ENCODE measurements at places on chromosomes 3 and 15. TPM values are rescaled to one million over a fixed set of nuclear protein-coding genes. Genes with fewer than 3 reads are reported as not detected.

GRCh38 chr3:178526291-178526690 is 9.9 kb upstream of the KCNMB2 start:
- DNase-seq: no peak

DNA sequence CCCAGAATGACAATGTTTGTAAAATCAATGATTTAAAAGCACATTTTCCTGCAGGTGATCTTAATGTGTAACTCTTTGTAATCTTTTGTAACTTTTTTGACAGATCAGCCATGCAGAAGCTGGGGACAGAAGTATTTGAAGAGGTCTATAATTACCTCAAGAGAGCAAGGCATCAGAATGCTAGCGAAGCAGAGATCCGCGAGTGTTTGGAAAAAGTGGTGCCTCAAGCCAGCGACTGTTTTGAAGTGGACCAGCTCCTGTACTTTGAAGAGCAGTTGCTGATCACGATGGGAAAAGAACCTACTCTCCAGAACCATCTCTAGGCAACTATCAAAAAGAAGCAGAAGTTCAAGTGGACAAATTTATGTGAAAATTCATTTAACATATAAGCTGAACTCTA is 32.1 kb upstream of the NUDT16 start:
- DNase-seq: no peak

GRCh38 chr3:177992993-177993970 is 543.0 kb upstream of the KCNMB2 start:
- DNase-seq: no peak

GRCh38 chr15:65059369-65059750 is 8.4 kb downstream of the RASL12 start:
- no peak for DNase-seq

GRCh38 chr3:141083226-141083625 is 32.1 kb downstream of the SPSB4 start:
- no peak for DNase-seq

The GOLGA8M gene
- total RNA-seq: 0.82 TPM

The STAG1 gene
- total RNA-seq: 92.5 TPM

The CELSR3 gene
- total RNA-seq: 27.7 TPM
